ENCODE measurements at places on chromosomes 16 and 17.
A peak's percentile ranks its signal among the peaks of the same experiment; 100 is the strongest.

DNA sequence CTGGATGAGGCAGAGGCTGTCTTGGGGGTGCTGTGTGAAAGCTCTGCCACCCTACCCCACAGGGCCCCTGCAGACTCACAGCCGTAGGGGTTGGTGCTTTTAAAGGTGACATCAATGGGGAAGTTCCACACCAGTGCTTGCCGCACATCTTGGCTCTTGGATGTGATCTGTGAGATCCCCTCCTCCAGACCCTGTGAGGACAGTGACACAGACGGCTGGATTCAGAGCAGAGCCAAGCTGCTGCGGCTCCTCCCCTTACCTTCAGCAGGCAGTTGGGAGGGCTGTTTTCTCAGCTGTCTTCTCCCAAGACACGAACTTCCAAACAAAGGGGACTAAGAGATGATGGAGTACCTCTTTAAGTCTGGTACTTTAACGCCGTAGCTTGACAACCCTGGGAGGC is 4.8 kb downstream of the B9D1 start:
- no peak for DNase-seq

- peak; percentile 63 for DNase-seq
These were observed 13.4 kb upstream of the ATP5MC1 start for GRCh38 chr17:48878920-48879898.

GRCh38 chr17:8696906-8697305 is 47.7 kb downstream of the CCDC42 start:
- no peak for DNase-seq

DNA sequence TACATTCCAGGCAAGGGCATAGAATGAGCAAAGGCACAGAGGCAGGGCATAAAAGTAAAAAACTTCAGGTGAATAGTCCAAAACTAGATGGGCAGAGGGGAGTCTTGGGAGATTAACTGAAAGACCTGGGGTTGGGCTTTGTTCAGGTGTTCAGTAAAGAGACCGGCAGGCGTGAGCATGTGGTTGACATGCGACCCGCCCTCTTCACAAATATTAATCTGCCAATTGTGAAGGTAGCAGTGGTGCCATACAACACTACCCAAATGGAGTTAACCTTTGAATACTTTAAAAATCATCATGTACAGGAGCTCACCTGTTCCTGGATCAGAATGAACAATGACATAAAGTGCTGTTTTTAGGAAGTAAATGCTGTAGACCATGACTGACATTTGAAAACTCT is 225.5 kb downstream of the LGALS9B start:
- DNase-seq, result no peak

DNA sequence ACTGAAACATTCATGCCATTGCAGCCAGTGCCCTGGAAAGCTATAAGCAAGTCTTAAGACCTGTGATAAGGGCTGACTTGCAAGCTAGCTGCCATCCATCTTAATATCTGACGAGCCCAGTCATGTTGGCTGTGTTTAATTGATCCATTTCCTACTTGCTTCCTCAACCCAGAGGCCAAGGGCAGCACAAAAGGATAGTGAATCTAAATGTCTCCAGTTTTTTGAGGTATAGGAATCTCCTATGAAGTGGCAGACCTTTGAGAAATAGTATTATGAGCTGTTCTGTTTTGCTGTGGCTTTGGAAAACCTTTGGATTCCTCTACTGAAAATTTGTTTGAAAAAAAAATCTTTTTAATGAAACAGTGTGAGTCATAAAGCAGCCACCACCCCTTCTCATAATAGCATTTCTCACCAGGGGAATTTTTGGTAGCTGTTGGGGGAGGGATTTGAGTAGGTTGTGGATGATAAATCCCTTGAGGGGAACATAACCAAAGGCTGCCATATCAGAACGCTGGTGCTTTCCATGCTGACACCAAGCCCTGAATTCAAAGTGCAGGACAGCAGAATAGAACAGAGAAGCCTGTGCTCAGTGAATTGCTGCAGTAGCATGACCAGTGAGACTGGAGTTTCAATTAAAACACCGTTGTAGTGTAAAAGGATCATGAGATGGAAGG is 12.9 kb downstream of the ZNRF1 start:
- DNase-seq, result peak; percentile 43

- DNase-seq, result no peak
These were observed 30.7 kb upstream of the GSE1 start for GRCh38 chr16:85582229-85582991.

- no peak for DNase-seq
These were observed 212.6 kb downstream of the SLC39A11 start for GRCh38 chr17:72879877-72880276.

- DNase-seq, result peak; percentile 66
These were observed 43.4 kb downstream of the ZNF276 start for GRCh38 chr16:89764711-89765201.

DNA sequence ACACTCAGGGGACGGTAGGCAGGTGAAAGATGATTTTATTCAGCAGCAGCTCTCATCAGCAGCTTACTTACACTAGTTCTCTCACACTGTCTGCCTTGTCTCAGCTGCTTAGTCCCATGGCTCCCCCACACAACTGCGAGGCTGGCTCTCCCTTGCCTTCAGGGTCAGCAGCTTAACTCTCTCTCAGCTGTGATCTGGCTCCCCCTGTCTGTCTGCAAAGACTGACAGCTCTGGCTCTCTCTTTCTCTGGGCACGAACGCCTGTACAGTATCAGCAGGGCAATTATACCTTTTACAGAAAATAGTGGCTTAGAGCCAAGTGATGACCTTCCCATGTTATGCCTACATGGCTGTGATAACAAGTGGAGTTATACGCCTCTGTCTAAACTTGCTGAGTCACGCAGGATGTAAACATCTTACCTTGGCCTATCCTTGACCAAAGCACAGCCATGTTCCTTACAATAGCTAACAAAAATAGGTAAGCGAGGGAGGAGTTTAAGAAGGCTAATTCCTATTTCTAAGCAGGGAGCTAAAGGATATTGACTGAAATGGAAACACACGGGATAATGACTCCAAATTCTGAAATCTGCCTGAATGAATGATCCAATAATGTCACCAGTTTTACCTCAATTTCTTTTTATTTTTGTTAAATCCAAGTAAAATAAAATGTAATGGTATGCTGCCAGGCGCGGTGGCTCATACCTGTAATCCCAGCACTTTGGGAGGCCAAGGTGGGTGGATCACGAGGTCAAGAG is 1.1 kb upstream of the NDUFAB1 start:
- DNase-seq, result peak; percentile 22

All from CD4-positive, alpha-beta T cell treated with Interleukin-1 beta for 1 hour (primary cell).